Activated T-cell treated with anti-CD3 and anti-CD28 coated beads, Interleukin-2, amount 50 U/mL, for 24 hours (primary cell): ENCODE measurements at places on chromosomes 3 and 15.

- DNase-seq, result no peak
These were observed 16.1 kb upstream of the C15orf61 start for GRCh38 chr15:67504796-67505195.

GRCh38 chr3:56926243-56926946, 124.6 kb upstream of the ARHGEF3 start:
- no peak for DNase-seq

- peak; percentile 8 for DNase-seq
These were observed 20.8 kb upstream of the SRP14 start for GRCh38 chr15:40059821-40060220.

DNA sequence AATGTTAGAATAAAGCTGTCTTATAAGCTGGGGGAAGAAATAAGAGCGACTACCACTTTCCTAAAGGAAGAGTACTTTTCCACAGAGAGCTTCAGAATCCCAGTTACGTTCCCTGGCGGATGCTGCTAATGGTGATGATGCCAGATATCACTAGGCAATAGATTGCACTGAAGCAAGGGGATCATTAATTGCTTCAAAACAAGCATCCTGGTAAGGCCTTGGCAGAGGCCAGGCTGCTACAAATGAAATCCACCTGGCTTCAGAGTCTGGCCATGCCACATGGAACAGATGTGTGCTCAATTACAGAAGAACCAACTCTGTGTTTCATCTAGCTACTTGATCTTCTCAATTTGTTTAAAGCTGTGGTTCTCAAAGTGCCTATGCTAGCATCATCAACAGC, 129.2 kb upstream of the IL12A start:
- no peak for DNase-seq

- DNase-seq, result no peak
These were observed 467.0 kb downstream of the NSUN3 start for GRCh38 chr3:94529816-94530215.

GRCh38 chr3:19961960-19962359, 15.1 kb downstream of the RAB5A start:
- no peak for DNase-seq

- peak; percentile 45 for DNase-seq
These were observed 118.0 kb upstream of the MEF2A start for GRCh38 chr15:99447497-99448371.

DNA sequence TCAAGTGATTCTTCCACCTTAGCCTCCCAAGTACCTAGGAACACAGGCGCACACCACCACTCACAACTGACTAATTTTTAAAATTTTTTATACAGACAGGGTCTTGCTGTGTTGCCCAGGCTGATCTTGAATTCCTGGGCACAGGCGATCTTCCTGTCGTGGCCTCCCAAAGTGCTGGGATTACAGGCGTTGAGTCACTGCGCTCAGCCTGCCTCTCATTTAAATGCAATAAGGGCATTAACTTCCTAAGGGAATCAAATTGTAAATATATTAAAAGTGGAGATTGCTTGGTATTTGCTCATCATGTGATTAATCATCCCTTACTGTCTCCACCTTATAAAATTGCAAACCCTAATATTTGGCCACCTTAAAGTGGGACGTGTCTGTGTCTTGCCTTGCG, 65.2 kb downstream of the PGPEP1L start:
- DNase-seq, result no peak

DNA sequence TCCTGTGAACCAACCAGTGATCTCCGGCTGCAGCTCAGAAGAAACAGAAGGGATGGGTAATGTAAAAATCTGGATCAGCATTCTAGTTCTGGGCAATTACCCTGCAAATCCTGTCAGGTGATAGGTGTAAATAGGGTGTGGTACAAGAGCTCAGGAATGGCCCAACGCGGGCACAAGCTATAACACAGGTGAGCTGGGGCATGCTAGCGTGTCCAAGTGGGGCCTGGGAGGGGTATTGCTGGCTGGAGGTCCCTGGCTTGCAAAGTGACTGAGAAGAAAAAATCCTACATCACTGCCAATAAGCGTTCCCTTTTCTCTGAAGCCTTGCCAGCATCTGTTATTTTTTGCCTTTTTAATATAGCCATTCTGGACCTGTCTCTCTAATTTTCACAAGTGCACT, 9.7 kb upstream of the CHST2 start:
- DNase-seq, result no peak

DNA sequence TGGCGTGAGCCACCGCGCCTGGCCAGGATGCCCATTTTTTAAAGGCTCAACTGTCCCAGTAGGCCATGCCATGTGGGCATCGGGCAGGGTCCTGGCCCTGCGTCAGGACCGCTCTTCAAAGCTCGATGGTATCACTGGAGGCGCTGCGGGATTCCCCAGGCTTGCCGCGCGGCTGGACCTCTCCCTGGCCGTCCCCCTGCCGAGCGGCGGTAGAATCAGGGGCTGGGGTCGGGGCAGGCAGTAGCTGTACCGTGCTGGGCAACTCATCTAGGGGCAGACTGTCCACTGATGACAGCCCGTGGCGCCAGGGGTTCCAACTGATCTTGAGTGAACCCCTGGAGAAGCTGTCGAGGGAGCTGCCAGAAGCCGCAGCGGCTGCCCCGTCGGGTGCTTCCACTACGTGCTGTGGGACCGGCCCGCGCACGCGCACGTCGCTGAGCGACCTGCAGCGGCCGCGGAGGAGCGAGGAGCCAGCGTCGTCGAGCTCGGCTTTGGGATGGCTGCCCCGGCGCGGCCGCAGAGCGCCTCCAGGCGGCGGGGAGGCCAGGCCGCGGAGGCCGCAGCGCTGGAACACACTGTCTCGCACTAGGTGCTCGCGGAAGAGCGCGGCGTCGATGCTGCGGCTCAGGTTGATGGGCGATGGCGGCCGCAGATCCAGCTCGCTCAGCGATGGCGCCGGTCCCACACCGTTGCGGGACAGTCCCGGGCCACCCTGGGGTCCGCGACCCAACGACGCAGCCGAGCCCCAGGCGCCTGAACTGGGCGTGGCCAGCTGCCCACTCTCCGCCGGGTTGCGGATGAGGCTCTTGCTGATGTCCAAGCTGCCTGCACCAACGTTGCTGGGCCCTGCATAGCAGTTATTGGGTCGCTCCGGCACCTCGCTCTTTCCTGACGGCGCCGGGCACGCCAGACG, 5.8 kb downstream of the PRRT3 start:
- peak; percentile 88 for DNase-seq

- DNase-seq, result no peak
These were observed 57.0 kb downstream of the TMCC1 start for GRCh38 chr3:129836381-129837064.

- DNase-seq, result no peak
These were observed 1.4 kb upstream of the ROBO1 start for GRCh38 chr3:79769229-79769628.

- no peak for DNase-seq
These were observed 225.8 kb downstream of the MYRIP start for GRCh38 chr3:40035177-40035576.

- no peak for DNase-seq
These were observed 12.8 kb downstream of the LRRC28 start for GRCh38 chr15:99264125-99264524.

GRCh38 chr3:4343258-4343657, 40.1 kb downstream of the SETMAR start:
- no peak for DNase-seq

DNA sequence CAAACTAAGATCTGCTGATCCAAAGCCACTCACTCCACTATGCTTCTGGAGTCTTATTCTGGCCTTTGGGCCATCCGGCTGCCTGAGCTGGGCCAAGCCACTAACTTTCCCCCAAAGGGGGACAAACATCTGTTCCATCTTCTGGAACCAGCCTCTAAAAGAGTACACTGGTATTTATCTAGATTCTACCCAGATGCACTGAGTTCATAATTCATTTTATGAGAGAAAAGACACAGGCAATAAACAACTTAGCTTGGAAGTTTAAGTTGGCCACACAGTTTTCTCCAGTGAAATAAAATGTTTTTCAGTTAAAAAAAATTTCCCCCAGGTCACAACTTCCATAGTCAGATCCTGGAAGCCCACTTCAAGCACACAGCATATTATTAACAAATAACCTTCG, 80.1 kb upstream of the ARHGEF3 start:
- DNase-seq, result no peak

DNA sequence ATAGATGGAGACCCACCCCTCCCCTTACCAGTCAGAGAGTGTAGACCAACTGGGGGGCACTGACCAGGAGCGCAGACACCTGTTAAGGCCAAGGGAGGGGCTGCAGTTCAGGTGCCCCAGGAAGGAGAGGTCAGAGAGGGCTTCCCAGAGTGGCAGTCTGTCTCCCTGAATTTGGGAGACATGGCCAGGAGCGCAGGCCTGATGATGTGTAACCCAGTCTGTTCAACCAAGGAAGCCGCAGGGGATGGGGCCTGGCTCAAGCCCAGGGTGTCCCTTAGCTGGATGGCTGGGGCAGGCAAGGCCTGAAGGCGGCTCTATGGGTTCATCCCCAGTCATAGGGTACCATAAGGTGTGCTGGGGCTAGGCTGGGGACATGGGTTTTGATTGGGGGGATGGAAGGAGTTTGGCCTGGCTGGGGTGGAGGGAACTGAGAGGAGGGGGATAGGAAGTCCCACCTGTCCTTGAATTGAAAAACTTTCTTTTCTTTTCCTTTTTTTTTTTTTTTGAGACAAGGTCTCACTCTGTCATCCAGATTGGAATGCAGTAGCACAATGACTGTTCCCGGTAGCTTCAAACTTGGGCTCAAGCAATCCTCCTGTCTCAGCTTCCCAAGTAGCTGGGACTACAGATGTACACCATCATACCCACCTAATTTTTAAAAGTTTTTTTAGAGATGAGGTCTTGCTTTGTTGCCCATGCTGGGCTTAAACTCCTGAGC, 75.7 kb downstream of the SMAD6 start:
- DNase-seq, result no peak

- DNase-seq, result no peak
These were observed 11.1 kb downstream of the SERP1 start for GRCh38 chr3:150535204-150535603.

DNA sequence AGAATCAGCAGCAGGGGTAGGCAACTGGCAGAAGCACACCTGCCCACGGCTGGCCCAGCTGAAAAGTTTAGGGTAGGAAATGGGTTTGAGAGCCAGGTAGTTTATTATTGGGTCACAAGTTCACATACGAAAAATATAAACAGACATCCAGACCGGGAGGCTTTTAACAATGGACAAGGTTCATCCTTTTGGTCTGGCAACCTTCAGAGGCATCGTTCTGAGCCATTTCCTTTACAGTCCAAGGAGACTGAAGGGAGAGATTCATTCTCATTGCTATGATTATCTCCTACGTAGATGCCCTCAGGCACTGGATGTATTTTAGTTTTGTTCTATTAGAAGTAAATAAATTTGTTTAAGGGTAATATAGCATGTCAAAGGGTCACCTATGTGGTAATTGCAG, 248.0 kb upstream of the THBS1 start:
- DNase-seq, result no peak

- DNase-seq, result no peak
These were observed 119.4 kb downstream of the ATP10A start for GRCh38 chr15:25743548-25744275.

GRCh38 chr15:62847900-62848489, 194.6 kb upstream of the TPM1 start:
- DNase-seq, result peak; percentile 46

DNA sequence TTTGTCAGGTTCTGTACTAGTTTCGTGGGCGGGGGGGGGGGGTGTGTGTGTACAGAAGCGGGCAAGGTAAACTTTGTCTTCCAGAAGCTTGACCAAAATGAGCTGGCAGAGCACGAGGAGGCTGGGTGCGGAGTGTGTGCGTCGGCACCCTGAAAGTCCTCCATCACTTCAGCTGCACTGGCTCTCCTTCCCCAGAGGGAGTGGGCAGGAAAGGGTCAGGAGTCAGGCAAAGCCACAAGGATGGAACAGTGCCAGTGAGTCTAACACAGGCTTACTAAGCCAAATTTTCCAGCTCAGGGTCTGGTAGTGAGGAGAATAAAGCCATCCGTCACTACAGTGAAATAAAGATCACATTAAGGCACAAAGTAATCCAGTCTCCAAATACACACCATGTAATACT, 11.9 kb upstream of the SH3GL3 start:
- DNase-seq, result no peak

GRCh38 chr3:131217296-131217741, 164.3 kb upstream of the NUDT16 start:
- no peak for DNase-seq

DNA sequence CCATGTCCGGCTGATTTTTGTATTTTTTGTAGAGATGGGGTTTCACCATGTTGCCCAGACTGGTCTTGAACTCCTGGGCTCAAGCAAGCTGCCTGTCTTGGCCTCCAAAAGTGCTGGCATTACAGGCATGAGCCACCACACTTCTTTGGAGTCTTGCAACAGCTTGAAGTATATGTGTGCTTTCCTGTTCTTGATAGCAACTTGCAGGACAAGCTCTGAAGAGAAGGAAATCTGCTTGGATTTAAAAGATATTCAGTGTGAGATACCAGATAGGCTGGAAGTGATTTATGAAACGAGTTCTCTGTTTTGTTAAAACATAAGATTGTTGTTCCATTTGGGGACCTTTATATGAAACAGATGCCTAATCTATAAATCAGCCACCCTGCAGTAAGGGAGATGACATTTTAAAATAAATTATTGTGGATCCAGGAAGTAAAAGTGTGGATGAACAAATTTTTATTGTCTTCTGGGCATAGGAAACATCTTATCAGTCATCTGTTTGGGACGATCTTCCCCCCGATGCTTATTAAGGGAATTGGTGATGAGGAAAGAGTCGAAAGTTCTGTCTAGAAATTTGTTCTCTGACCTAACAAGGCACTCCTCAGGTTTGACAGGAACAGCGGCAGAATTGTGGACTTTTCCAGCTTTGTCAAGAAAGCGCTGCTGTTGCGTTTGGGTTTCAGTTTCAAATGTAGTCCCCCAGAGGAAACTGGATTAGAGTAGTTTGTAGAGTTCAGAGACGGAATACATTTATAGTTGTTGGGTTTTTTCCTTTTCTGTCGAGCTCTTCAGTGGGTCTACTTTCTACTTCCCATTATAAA, 53.7 kb upstream of the MAGI1 start:
- no peak for DNase-seq

DNA sequence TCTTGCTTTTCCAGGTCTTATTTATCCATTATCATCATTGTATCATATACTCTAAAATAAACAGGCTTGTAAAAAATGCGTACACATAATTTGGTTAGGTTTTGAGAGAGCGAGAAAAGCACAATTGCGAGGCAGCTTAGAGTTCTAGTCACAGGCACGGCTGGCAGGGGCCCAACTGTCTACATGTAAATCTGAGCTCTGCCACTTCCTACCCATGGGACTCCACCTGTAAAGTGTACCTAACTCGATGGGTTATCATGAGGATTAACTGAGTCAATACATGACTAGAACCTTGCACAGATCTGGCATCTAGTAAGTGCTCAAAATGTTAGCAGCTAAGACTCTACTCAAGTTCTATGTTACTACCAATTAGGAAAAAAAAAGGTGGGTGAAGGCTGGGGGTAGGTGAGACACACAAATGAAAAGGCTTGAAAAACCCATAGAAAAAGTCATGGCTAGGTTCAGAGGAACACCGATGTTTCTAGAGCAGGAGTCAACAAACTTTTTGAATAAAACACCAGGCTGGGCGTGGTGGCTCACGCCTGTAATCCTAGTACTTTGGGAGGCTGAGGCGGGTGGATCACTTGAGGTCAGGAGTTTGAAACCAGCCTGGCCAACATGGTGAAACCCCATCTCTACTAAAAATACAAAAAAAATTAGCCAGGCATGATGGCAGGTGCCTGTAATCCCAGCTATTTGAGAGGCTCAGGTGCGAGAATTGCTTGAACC, 36.2 kb downstream of the GLB1 start:
- DNase-seq, result peak; percentile 62
